ENCODE measurements at places on chromosomes 11 and 22.
A peak's percentile ranks its signal among the peaks of the same experiment; 100 is the strongest.

- DNase-seq: no peak
Observed at GRCh38 chr22:25482868-25483639, 81.4 kb upstream of the GRK3 start.

GRCh38 chr11:87076874-87077429, 39.2 kb downstream of the TMEM135 start:
- no peak for DNase-seq

DNA sequence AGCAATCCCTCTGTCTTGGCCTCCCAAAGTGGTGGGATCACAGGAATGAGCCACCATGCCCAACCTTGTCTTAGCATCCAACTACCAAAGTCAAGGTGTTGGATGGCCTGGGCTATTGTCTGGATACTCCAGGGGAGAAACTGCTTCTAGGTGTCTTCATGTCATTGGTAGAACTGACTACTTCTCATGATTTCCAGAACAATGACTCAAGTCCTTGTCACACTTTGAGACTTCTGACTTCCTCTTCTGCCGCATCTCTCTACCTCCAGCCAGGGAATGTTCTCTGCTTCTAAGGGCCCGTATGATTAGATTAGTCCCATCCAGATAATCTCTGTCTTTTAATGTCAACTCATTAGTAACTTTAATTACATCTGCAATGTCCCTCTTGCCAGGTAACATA, 30.6 kb downstream of the APOL6 start:
- no peak for DNase-seq

- DNase-seq: no peak
Observed at GRCh38 chr11:124920870-124921609, 2.0 kb downstream of the HEPN1 start.

GRCh38 chr11:59437770-59438169, 1.5 kb downstream of the OR5A1 start:
- no peak for DNase-seq

DNA sequence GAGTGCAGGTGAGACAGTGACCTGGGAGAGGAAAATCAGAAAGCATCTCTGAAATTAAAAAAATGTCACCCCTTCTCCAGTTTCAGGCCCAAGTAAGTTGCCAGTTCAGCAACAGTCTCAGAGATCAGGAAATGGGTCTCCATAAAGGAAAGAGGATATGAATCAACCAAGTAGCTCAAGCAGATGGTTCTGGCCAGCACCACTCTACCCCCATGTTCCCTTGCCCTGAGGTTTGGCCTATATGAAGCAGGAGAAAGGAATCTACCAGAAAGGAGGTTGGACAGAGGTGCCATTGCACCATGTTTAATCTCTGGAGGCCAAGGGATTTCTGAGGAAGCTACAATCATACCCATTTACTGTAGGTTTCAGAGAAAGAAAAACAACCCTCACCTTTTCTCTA, 7.7 kb downstream of the FZD4 start:
- no peak for DNase-seq

GRCh38 chr11:35290876-35291275, 128.5 kb downstream of the SLC1A2 start:
- no peak for DNase-seq

DNA sequence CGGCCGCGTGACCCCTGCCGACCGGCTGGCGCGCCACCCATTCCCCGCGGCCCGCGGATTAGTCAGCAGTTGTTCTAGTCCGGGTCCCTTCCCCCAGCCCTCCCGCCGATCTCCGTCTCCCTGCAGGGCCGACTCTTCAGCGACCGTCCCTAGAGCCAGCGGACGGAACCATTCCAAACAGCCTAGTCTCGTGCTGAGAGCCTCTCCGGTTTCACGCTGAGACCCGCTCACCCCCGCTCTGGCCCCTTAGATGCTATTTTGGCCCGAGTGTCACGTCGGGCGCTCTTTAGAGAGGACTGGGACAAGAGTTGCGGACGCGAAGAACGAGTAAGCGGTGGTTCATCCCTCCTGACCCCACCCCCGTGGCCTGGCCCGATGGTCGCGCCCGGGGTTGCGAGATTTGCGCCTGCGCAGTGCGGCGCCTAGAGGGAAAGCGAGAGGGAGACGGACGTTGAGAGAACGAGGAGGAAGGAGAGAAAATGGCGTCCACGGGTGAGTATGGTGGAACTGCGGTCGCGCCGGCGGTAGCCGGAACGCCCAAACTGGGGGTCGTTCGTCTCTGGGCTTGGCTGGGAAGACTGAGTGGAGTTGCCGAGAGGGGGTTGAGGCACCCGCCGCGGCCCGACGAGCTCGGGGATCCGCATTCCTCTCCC, at the start of the genes EWSR1 and RHBDD3:
Gene EWSR1 (plus strand): TSS at position 411 of the 653 bp plus-strand sequence. CDS start 69 bp downstream, at position 480.
Gene RHBDD3 (minus strand): TSS at position 124 of the 653 bp plus-strand sequence. CDS start 2,355 bp downstream, outside the sequence.
- peak; percentile 72 for DNase-seq

- no peak for DNase-seq
Observed at GRCh38 chr11:44298862-44299261, 11.1 kb downstream of the ALX4 start.

GRCh38 chr11:86696451-86696850, 24.0 kb upstream of the ME3 start:
- DNase-seq: no peak

DNA sequence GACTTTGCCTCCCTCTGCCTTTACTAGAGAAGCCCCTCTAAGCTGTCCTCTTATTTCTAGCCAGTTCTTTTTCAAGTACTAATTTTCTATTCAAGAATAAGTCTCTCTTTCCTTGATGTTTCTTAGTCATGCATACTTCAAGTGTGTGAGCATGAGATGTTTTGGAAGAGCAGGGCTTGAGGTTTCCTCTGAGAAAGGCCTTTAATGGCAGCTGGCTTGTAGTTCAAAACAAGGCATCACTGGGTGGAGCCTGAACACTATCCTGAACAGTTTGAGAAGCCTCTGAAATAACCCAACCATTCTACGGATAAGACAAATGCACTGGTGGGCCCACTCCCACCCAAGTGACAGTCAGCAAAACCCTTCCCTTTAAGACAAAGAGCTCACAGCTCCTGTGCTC, 37.6 kb downstream of the CLDN25 start:
- DNase-seq: no peak

DNA sequence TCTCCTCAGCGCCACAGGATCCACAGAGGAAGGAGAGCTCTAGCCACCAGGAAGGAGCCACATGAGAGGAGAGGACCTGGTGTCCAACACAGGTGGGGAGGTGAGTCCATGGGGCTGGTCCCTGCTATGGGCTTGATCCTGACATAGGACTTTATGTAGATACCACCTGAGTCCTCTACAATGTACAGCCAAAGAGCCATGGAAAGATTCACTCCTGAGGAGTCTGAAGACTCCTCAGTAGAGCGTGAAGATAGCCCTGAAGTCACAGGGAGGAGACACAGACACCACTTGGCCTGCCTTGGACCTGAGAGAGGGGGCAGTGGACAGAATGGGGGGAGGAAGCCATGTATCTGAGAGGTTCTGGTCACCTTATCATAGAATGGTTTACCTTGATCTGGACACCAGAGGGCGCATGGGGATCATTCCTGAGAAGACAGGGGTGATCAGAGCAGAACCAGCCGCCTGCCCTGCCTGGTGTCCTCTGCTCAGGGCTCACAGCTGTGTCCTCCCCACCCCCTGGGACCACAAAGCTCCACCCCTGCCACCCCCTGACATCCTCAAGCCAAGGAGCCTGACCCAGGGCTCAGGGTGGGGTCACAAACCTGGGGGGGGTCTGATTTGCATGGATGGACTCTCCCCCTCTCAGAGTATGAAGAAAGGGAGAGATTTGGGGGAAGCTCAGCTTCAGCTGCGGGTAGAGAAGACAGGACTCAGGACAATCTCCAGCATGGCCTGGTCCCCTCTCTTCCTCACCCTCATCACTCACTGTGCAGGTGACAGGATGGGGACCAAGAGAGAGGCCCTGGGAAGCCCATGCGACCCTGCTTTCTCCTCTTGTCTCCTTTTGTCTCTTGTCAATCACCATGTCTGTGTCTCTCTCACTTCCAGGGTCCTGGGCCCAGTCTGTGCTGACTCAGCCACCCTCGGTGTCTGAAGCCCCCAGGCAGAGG, 77.0 kb downstream of the ZNF280B start:
- peak; percentile 32 for DNase-seq

- no peak for DNase-seq
Observed at GRCh38 chr11:29480981-29481380, 535.8 kb downstream of the KCNA4 start.

DNA sequence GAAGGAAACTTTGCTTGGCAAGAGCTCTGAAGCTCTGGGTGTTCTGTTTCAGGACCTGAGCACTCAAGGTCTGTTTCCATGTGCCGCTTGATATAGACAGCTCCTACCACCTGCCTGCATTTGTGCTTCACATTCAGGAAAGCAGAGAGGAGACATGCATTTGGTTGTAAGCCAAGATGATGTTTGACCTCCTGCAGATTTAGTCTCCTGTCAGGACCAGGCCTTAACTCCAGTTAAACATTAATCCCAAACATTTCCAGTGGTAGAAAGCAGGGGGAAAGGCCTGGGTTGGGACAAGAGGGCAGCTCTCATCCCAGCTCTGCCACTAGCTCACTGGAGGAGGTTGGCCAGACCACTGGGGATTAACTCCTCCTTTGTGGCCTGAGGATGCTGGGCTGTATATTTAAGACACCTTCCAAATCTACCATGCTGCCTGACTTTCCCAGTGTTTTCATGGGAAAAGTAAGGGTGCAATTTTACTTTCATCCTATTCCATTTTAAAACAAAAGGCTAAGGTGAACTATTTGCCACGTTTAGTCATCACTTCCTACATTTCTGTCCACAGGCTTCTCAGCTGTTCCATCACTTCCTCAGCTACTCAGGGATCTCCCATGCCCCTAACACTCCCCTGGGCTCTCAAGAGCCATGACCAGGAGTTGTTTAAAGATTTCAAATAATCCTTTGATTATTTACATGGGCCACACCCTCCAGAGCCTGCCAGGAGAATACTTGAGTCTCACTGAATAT, 80.9 kb downstream of the INSC start:
- DNase-seq: no peak

DNA sequence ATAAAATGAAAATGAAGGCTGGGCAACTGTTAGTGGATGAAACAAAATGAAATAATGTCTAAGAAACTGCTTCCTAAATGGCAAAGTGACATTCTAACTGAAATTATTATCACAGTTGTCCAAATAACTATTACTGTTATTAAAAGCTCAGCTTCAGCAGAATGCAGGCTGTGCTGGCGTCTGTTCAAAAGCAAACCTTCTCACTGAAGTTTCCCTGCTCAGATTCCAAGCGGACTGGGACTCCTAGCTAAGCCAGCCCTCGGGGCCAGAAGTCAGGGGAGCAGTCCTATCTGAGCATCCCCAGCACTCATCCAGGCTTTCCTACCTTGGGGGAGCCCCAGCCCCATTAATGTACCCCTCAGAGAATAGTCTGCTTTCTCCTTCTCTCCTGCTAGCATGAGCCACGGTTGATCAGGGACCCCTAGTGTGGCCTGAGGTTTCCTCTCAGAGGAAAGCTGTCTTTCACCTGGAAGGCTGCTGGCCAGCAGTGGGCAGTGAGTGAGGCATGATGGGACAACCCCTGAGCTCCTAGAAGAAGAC, 1167.3 kb downstream of the TBC1D22A start:
- no peak for DNase-seq

- no peak for DNase-seq
Observed at GRCh38 chr22:31603081-31603525, 58.9 kb downstream of the PISD start.

GRCh38 chr11:47994417-47994816, 14.1 kb downstream of the PTPRJ start:
- DNase-seq: no peak

GRCh38 chr11:116189408-116190170, 583.2 kb downstream of the BUD13 start:
- DNase-seq: no peak

DNA sequence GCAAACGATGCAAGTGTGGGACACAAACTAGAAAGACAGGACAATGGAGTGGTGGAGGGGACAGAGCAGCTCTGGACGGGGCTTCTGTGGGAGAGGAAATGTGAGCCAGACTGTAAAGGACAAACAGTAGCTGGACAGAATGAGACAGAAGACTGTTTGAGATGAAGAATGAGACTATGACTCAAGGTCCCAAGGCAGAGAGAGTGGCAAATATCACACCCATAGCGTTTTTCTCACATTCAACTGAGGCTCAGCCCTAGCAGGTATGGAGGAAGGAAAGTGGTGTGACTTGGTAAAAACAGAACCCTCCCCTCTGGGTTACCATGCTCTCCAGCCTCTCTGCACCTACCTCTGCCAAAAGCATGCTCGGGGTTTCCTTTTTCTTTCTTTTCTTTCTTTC, 96.5 kb downstream of the RPL27A start:
- DNase-seq: no peak

DNA sequence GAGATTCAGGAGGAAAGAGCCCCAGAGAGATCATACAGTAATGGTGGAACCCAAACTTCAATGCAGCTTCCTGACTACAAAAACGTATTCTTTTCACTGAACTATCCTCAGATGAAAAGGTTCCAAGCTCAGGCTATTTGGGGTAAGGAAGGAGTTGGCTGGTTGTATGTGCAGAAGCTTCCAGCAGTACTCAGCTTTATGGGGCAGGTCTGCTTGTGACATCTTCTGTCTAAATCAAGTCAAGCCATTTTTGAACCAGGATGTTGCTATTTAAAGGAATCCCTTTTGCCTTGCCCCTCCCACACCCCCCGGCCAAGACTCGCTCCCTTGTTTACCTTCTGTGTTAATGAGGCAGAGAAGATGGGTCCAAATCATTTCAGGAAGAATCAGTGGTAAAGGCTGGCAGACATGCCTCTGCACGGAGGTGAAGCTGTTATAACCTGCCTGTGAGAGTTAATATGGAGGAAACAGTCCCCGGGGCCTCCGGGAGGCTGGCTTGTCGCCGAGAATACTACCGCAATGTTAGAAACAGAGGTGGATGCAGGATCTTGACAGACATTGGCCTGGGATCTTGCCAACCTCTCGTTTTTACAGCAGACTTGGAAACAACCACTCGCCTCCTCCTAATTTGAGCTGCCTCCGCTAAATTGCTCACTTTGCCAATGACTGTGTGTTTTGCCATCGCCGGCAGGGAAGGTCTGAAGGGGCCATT, 45.4 kb downstream of the TIMP3 start:
- no peak for DNase-seq

DNA sequence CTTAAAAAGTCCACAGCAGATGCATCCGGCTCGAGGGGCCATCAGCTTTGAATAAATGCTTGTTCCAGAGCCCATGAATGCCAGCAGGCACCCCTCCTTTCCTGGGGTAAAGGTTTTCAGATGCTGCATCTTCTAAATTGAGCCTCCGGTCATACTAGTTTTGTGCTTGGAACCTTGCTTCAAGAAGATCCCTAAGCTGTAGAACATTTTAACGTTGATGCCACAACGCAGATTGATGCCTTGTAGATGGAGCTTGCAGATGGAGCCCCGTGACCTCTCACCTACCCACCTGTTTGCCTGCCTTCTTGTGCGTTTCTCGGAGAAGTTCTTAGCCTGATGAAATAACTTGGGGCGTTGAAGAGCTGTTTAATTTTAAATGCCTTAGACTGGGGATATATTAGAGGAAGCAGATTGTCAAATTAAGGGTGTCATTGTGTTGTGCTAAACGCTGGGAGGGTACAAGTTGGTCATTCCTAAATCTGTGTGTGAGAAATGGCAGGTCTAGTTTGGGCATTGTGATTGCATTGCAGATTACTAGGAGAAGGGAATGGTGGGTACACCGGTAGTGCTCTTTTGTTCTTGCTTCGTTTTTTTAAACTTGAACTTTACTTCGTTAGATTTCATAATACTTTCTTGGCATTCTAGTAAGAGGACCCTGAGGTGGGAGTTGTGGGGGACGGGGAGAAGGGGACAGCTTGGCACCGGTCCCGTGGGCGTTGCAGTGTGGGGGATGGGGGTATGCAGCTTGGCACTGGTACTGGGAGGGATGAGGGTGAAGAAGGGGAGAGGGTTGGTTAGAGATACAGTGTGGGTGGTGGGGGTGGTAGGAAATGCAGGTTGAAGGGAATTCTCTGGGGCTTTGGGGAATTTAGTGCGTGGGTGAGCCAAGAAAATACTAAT, 1.9 kb downstream of the NEAT1 start:
- DNase-seq: no peak

GRCh38 chr11:93791493-93791892, 7.4 kb downstream of the MED17 start:
- no peak for DNase-seq
